ENCODE measurements at places on chromosomes 11 and 22.

DNA sequence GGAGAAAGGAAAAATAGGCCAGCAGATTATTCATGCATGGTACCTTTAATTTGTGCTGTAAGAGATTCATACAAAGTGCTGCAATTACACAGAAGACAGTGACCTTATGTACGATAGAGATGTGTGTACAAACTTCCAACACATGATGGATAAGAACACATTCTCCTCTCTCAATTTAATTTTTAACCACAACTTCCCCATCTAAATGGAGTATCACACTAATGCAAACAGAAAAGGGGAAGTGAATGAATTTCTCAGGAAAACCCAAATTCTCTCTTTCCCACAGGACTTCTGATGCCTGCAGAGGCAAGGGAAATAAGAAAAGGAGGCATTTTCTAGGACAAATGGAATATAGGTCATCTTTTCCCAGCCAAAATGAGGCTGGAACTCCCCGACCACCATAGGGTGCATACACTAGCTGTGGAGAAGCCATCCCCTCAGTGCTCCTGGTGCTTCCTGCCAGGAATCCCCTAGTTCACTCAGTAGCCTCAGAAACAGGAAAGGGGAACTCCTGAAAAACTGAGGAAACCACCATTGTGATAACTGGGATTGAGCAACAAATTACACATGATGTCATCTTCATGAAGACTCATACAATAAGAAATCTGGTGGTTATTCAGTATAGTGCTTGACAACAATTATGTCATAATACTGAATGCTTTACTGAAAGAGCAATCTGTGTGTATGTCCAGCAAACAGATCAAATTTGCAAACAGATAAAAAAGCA is 22.4 kb downstream of the MMP10 start:
- no peak for DNase-seq

DNA sequence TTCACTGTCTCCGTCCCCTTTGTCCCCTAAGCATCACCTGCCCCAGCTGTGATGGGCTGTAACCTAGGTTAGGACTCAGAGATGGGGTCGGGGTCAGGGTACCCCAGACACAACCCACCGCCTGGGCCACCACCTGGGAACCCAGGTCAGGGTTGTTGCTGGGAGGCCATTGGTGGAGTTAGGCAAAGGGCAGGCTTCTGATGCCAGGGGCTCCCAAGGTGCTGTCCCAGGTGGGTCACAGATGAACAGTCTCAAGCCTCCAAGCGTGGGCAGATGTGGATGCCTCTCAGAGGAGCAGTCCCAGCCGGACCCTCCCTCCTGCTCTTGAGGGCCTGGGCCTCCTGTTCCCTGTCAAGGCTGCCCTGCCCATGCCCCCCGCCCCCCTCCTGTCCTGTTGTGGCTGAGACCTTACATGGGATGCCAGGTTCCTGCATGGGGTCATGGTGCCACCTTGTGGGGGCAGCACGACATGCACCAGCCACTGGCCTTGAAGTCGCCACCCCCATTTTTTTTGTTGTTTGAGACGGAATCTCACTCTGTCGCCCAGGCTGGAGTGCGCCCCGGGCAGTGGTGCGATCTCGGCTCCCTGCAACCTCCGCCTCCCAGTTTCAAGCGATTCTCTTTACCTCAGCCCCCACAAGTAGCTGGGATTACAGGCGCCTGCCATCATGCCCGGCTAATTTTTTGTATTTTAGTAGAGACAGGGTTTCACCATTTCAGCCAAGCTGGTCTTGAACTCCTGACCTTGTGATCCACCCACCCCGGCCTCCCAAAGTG is 12.1 kb downstream of the GATD1 start:
- no peak for DNase-seq

GRCh38 chr11:92475819-92476218 is 251.2 kb downstream of the FAT3 start:
- no peak for DNase-seq

- no peak for DNase-seq
Measured at GRCh38 chr11:129374993-129375750, 476 bp upstream of the BARX2 start.

Data from activated CD4-positive, CD25-positive, alpha-beta regulatory T cell (primary cell).